ENCODE measurements at places on chromosomes 5 and 9. TPM values are rescaled to one million over a fixed set of nuclear protein-coding genes. Genes with fewer than 3 reads are reported as not detected.

GRCh38 chr9:129648092-129648763 is 6.3 kb upstream of the ASB6 start:
- ATAC-seq, result no peak

- no peak for ATAC-seq
Measured at GRCh38 chr9:126494746-126495145, 119.0 kb upstream of the LMX1B start.

GRCh38 chr5:124274949-124275348 is 471.5 kb downstream of the ZNF608 start:
- no peak for ATAC-seq

- ATAC-seq, result no peak
Measured at GRCh38 chr9:107049803-107050184, 186.8 kb downstream of the ZNF462 start.

DAB2IP gene
- total RNA-seq, result 20.2 TPM

RGS7BP gene
- total RNA-seq, result 0.10 TPM
